ENCODE measurements at places on chromosomes 7 and 10.

GRCh38 chr10:14562218-14563075 is 212.2 kb downstream of the FAM107B start:
- no peak for DNase-seq

DNA sequence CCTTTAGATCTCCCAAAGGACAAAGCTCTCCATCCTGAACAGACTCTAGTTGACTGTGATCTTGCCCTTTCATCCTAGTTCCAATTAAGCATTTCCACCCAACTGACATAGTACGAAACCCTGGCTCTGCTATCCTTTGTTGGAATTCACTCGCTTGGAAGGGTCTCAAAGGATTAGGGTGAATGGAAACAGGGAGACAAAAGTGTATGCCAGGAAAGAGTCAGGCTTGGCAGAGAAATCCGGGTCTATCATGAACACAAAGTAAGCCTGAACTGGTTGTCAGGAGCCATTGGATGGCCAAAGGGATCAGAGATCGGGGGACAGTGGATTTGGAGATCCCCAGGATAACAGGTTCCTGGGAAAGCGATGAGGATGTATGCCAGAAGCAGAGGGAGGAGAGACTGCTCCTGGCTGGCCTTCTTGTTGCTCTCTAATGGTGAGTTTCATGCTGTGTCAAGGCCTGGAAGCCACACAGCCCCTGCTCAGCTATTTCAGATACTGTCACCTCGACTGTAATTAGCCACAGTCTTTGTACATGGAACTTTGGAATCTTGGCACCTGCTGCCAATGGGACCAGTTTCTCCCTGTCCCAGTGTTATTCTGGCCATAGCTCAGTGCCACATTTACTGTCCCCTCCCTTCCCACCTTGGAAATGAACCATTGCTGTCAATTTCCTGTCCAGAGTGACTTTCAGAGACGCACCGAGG is 1168.7 kb upstream of the AUTS2 start:
- DNase-seq, result no peak

GRCh38 chr7:144784943-144785342 is 50.9 kb downstream of the TPK1 start:
- DNase-seq, result no peak

DNA sequence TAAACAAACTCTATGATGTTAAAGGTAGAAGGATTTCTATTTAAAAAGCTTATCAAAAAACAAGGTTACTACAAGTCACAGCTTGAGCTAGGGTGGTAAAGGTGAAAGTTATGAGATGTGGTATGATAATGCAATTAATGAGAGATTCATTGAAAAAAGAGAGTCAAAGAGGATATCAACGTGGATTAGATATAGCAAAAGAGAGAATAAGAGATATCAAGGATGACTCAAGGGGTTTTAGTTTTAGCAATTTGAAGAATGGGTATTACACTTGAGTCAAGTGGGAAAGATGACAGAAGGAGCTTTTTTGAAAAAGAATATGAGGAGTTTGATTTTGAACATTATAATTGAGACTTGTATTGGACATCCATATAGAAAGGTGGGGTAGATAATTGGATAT is 59.8 kb downstream of the NUTM2E start:
- DNase-seq, result no peak

DNA sequence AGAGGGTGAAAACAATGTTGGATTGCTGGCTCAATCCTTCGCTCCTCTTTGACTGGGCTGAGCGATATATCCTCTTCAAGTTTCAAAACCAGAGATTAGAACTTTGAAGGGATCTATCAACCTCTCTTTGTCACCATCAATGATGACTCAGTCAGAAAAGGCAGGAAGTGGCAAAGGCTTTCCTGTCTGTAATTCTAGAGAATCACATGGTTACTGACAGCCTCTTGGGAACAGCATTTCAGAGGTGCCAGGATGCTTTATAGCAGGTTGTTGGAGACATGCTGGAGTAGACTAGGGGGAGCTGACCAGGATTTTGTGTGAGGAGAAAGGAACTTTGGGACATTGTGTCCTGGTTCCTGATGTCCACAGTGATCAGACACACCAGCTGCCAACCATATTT is 81.3 kb downstream of the PRKCQ start:
- no peak for DNase-seq

DNA sequence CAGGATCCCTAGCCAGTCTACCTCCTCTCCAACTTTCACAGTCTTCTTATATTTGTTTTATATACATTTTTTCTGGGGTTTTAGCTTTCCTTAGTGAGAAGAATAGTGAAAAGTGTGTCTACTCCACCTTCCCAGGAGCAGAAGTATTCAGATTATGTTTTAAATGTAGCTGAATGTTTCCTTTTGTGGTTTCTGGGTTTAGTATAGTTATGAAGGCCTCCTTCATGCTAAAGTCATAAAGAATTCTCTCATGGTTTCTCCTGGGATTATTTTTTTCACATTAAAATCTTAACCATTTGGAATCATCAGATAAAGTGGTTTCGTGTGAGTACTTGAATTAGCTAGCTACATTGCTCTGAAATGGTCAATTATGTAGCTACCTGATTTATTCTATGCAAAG is 50.9 kb downstream of the ANKMY2 start:
- DNase-seq, result no peak

- DNase-seq, result no peak
Observed at GRCh38 chr7:113113912-113114311, 4.4 kb downstream of the SMIM30 start.

DNA sequence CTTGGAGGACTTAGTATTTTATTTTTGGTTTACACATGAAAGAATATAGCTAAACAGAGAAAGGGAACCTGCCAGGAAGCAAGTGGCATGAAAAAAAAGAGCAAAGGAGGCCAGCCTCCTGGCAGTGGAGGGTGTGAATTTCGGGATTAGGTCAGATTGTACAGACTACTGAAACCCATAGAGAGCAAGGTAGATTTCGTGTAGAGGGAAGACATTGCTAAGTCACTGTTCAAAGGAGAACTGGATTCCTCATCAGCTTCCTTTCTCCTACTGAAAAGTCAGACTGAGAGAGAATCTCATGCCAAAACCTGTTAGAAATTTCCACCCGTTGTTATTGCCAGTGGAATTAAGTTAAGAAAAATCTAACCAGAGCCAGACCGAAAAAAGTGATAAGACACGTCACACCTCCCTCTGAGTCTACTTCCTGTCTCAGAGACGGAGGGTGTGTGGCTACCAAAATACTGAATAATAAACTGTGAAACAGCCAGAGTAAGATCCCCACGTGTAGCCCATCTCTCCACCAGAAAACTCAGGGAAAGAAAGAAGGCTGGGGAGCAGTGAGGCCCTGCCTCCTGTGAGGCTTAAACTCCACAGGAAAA is 118.8 kb downstream of the SKIDA1 start:
- no peak for DNase-seq

- peak; percentile 40 for DNase-seq
Observed at GRCh38 chr7:140641524-140642195, 1.0 kb upstream of the DENND2A start.

GRCh38 chr7:4939971-4940728 is 18.8 kb downstream of the MMD2 start:
- DNase-seq, result no peak

DNA sequence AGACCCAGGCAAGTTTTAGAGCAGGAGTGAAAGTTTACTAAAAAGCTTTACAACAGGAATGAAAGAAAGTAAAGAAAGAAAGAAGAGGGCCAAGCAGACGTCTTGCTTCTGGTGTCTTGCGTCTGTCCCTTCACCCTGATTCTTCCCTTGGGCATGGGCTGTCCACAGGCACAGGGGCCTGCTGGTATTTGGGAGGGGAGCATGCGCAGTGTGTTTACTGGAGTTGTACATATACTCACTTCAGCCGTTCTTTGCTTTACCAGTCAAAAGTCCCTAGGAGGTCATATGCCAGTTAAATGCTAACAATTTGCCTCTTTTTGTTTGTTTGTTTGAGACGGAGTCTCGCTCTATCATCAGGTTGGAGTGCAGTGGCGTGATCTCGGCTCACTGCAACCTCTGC is 875.9 kb downstream of the REEP3 start:
- no peak for DNase-seq

GRCh38 chr7:98232799-98233198 is 19.2 kb downstream of the TECPR1 start:
- no peak for DNase-seq

GRCh38 chr10:63630931-63631680 is 109.9 kb downstream of the REEP3 start:
- peak; percentile 15 for DNase-seq

DNA sequence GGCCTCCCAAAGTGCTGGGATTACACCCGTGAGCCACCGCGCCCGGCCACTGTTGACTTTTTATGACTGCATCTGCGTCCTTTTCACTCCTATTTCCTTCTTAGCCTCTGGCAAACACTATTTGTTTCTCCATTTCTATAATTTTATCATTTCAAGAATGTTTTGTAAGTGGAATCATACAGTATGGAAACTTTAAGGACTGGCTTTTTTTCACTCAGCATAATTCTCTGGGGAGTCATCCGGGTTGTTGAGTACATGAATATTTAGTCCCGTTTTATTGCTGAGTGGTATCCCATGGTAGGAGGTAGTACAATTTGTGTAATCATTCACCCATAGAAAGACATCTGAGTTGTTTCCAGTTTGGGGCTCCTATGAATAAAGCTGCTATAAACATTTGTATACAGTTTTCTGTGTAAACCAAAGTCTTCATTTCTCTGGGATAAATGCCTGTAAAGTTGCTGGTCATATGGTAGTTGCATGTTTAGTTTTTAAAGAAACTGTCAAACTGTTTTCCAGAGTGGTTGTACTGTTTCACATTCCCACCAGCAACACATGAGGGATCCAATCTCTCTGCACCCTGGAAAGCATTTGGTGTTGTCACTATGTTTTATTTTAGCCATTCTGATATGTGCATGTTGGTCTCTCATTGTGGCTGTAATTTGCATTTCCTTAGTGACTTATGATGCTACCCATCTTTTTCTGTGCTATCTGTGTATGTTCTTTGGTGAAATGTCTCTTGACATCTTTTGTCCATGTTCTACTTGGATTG is 139.6 kb upstream of the EEPD1 start:
- DNase-seq, result no peak

DNA sequence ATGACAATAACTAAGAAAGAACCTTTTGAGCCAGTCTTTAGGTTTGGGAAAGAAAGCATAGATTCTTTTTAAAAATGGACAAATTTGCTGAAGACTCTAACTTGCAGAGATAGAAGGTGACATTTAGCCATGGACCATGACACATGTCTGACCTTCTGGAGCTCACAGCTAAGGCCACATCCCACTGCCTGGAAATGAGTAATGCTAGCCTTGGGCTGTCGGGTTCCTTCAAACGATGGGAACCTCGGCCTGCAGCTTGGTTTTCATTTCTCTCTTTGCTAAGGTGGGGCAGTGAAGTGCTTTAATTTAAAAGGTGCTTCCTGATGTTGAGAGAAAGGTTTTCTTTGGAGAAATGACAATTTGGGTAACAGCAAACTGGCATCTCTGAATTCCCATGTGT is 223.2 kb downstream of the FANK1 start:
- no peak for DNase-seq

DNA sequence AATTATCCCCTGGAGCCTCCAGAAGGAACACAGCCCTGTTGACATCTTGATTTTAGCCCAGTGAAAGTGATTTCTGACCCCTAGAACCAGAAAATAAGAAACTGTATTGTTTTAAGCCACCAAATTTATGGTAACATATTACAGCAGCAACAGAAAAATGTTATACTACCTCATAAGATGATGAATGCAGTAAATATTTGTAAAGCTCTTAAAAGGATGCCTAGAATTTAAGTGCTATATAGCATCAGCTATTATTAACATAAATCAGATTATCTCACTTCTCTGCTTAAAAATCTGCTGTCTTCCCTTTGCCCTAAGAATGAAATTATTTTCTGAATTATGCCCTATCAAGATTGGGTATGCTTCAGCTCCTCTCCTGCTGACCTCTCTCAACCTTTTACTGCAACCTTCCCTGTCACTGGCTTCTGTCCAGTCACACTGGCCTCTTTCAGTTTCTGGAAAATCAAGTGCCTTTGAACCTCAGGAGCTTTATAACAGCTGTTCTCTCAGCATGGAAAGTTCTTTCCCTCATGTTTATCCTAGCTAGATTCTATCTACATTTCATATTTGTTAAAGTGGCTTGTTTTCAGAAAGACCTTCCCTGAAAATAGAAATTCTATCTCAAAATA is 78.9 kb downstream of the GPR37 start:
- no peak for DNase-seq

DNA sequence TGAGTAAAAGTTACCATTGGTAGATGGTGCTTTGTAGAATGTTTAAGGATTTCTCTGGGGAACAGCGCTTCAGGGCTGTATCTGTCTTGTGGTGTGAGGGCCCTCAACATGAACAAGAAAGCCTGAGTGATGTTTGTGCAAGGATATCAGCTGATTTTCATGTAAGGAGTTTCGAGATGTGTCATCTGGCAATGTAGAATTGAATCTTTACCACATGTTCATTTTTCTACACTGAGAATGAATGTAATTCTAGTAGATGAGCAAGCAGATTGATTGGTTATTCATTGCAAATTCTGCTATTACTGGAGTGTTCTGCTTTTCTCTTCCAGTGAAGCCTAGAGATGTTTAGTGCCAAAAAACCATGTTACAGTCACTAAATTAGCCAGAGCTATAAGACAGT is 87.7 kb downstream of the ST7 start:
- no peak for DNase-seq

DNA sequence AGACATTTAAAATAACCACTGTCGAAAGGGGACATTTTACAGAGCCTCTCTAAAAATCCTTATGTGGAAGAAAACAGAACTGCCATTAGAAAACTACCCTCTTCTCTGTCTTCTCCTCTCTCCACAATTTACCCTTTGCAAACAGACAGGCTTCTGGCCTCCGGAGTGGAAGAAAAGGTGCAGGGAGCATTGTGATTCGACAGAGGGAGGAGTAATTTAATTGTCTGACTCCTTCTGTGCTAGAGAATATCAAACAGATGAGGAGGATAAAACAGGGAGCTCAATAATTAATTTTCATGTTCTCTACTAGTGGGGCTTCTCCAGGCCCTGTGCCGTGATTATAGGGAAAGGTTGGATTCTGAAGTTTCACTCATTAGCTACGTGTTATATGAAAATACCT is 615.5 kb upstream of the MKI67 start:
- DNase-seq, result no peak

All from ovary (tissue), 10 donors.